Activated CD8-positive, alpha-beta memory T cell treated with anti-CD3 and anti-CD28 coated beads, Interleukin-2, amount 10 ng/mL, durations not matched to agents 7 days and 5 days (primary cell): ENCODE measurements at places on chromosomes 6 and 20. TPM values are rescaled to one million over a fixed set of nuclear protein-coding genes. Genes with fewer than 3 reads are reported as not detected.

Gene MOG
- not detected for total RNA-seq

Gene ADGRG6
- 0.52 TPM for total RNA-seq

Gene RAD21L1
- total RNA-seq = not detected

Gene TFAP2D
- total RNA-seq = not detected

Gene NOL4L
- 15.2 TPM for total RNA-seq

Gene LHFPL5
- not detected for total RNA-seq

Gene LAMA5
- total RNA-seq = 1.9 TPM

Gene PTCRA
- total RNA-seq = not detected

Gene TRERF1
- total RNA-seq = 36.0 TPM

Gene PIGU
- total RNA-seq = 20.5 TPM

Gene TAAR2
- not detected for total RNA-seq

GRCh38 chr20:52104546-52105441, 86.8 kb downstream of the ZFP64 start:
- DNase-seq = no peak
- no peak overlapping the region for H3K27ac ChIP-seq
- no peaks in the 10 kb centered on the region for H3K36me3 ChIP-seq
- peak overlapping the region; percentile 44 for H3K4me3 ChIP-seq
- H3K27me3 ChIP-seq = peaks cover 48% of the 10 kb centered on the region

DNA sequence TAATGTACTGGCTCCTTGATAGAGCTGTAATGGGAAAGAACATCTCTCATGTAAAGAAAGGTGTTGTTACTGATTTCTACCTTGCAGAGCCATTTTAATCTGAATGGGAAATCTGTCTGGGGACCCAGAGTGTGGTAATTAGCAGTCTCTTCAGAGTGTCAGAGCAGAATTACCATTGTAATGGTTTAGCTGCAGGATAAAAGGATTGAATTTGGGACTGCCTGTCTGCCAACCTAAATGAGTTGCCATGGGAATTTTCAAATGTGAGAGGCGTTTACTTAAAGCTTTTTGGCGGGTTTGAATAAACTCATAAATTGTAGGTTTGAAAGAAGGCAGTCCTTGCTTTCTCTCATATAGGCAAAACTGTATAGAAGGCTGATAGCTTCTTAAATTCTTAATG, 128.8 kb downstream of the QKI start:
- H3K27ac ChIP-seq = no peak overlapping the region
- no peak for DNase-seq
- no peaks in the 10 kb centered on the region for H3K27me3 ChIP-seq
- H3K36me3 ChIP-seq = peaks cover 11% of the 10 kb centered on the region
- no peaks in the 10 kb centered on the region for H3K4me1 ChIP-seq

DNA sequence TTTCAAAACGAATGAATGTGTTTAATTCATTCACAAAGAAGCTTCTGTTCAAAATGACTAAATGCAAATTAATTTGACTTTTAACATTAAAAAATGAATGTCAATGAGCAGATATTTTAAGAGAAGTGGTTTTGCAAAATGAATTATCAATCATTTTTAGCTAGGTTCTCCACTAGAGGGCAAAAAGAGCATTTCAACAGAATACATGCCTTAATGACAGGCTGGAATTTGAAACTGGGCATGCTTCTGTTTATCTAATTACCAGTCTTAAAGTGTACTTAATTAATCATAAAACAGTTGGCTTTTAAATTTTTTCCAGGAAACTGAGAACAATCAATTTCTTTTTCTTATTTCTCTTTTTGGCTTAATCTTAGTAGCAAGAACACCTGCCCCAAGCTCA, 63.8 kb upstream of the TINAG start:
- H3K27ac ChIP-seq = no peak overlapping the region
- no peaks in the 10 kb centered on the region for H3K4me1 ChIP-seq
- DNase-seq = no peak
- no peak overlapping the region for H3K4me3 ChIP-seq

DNA sequence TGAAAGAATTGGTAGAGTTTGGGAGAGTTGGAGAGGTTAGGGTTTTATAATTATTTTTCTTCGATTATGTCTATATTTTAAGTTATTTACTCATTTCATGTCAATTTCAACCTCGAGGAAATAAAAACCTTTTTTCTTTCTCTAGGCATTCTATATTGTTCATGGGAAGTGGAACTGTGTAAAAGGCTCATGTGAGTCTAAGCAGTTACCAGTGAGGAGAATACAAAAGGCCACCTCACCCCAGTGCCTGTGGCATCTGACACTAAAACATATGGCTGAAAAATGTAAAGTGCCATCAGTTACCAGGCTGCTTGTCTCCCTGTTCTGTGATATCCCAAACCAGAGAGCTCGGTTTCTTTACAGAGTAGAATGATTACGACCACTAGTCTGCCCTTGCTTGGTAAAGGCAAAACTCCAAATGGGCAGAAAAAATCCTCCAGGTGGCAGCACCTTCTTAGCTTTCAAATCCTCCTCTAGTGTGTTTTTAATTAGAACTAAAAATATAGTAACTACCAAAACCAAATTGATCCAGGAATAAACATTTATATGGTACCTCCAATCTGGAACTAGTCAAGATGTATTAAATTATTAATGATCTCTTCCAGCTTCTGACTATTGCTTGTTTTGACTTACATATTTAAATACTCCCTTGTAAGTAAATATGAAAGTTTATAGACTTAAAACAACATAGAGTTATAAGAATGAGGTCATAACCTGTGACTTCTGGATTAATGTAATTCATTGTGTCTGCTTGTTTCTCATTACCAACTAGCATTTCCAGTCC, 122.6 kb upstream of the MCHR2 start:
- H3K27me3 ChIP-seq = peaks cover 29% of the 10 kb centered on the region
- H3K36me3 ChIP-seq = peaks cover 4% of the 10 kb centered on the region
- peak; percentile 66 for DNase-seq
- H3K27ac ChIP-seq = no peak overlapping the region
- H3K4me3 ChIP-seq = no peak overlapping the region

- DNase-seq = no peak
- H3K27ac ChIP-seq = no peak overlapping the region
- H3K4me1 ChIP-seq = peaks cover 19% of the 10 kb centered on the region
- H3K27me3 ChIP-seq = no peaks in the 10 kb centered on the region
- no peak overlapping the region for H3K4me3 ChIP-seq
These were observed 54.8 kb upstream of the SPDEF start for GRCh38 chr6:34610819-34611477.

DNA sequence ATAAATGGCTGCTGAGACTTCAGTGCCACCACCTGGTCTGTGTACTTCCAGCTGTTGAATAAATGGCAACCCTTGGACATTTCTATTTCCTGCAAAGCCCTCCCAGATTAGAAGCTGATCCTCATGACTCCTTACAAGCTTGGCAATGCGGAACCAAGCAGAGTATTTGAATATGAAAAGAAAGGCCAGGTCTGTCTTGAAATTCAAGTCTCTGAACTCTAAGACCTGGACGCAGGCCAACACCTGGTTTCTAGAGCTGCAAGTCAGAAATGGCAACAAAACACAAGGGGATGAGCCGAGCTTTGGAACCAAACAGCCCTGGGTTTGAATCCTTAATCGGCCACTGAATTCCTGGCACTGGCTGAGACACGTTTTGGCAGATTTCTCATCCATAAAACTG, 353.4 kb downstream of the PTPRT start:
- H3K27ac ChIP-seq = no peak overlapping the region
- DNase-seq = no peak
- H3K4me1 ChIP-seq = no peaks in the 10 kb centered on the region
- no peaks in the 10 kb centered on the region for H3K27me3 ChIP-seq

- no peaks in the 10 kb centered on the region for H3K36me3 ChIP-seq
- no peaks in the 10 kb centered on the region for H3K27me3 ChIP-seq
- DNase-seq = no peak
- H3K27ac ChIP-seq = no peak overlapping the region
These were observed 215.7 kb upstream of the CST7 start for GRCh38 chr20:24733416-24733815.

DNA sequence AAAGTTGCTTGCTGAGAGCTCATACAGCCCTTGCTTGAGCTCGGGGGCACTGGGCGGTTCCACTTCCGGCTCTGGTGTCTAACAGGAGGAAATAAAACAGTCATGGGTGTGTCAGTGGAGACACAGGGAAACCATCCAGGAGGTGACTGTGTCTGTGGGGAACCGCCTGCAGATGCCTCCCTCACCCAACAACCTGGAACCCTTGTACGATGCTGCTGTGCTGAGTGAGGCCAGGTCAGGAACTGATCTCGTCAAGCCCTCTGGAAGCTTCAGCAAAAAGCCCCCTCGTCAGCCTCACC, 15.5 kb downstream of the TXNDC5 start:
- H3K27ac ChIP-seq = no peak overlapping the region
- H3K4me3 ChIP-seq = no peak overlapping the region
- no peaks in the 10 kb centered on the region for H3K4me1 ChIP-seq
- DNase-seq = no peak

- H3K4me3 ChIP-seq = no peak overlapping the region
- H3K36me3 ChIP-seq = no peaks in the 10 kb centered on the region
- H3K27me3 ChIP-seq = peaks cover 59% of the 10 kb centered on the region
These were observed 19.0 kb downstream of the CTCFL start for GRCh38 chr20:57505979-57506378.

GRCh38 chr20:4840801-4841200, 119.1 kb downstream of the PRND start:
- no peak overlapping the region for H3K4me3 ChIP-seq
- DNase-seq = no peak
- H3K27ac ChIP-seq = no peak overlapping the region
- H3K36me3 ChIP-seq = peaks cover 1% of the 10 kb centered on the region
- peaks cover 3% of the 10 kb centered on the region for H3K27me3 ChIP-seq

DNA sequence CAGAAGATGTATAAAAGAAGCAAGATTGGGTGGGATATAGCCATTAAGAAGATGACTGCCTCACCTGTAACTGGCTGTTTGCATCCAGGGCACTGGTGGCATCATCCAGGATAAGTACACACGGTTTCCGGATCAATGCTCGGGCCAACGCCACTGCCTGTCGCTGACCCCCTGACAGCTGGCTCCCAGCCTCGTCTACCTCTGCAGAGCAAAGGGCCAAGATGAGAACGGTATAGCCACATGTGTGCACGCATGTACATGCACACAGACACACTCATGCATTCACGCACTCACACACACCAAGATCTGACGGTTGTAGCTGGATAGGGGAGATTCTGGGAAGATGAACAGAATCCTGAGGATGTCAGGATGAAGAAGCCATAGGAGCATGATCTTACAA, 3.2 kb upstream of the PSMB8 start:
- H3K4me3 ChIP-seq = peak overlapping the region; percentile 26
- H3K27ac ChIP-seq = peak overlapping the region; percentile 61
- H3K4me1 ChIP-seq = peaks cover 58% of the 10 kb centered on the region
- H3K27me3 ChIP-seq = no peaks in the 10 kb centered on the region
- peaks cover 89% of the 10 kb centered on the region for H3K36me3 ChIP-seq

DNA sequence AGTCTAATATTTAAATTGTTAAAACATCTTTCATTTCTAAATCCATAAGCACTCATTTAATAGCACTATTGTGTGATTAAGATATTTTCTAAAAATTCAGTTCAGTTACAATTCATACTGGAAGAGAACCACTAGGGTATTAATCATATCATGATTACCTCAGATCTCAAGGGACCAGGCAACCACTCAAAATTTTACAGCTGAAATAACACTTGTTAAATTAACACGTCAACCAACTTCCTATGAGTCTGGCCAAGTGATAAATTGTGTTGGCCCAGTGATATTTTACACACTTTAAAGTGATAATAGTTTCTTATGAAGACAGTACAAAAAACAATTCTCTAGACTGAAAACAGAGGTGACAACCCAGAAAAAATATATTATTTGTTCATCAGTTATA, 869.0 kb upstream of the ADGRB3 start:
- no peak for DNase-seq
- no peaks in the 10 kb centered on the region for H3K27me3 ChIP-seq
- no peaks in the 10 kb centered on the region for H3K36me3 ChIP-seq
- no peaks in the 10 kb centered on the region for H3K4me1 ChIP-seq
- H3K27ac ChIP-seq = no peak overlapping the region
